Hindlimb muscle (tissue), 1 donor: ENCODE measurements at places on chromosomes 2 and 18. TPM values are rescaled to one million over a fixed set of nuclear protein-coding genes. Genes with fewer than 3 reads are reported as not detected.

DNA sequence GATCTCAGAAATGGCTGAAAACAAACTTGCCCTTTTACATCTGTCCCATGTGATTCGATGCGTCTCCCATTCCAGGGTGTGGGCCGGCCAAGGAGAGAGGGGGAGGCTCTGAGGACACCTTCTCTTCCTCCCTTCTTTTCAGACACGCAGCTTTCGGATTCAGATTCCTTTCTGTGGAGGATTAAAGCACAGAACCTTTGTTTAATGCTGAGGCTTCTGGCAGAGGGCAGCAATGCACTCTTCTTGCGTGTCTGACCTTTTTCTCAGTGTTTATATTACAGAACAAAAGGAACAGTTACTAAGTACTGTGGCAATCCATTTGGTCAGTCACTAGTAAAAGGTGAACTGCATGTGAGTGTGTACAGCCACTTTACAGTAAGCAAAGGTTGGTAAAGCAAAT lies 268.9 kb upstream of the CCDC68 start:
- no peak for DNase-seq

- no peak for DNase-seq
Measured at GRCh38 chr2:223459328-223459939, 142.7 kb downstream of the SCG2 start.

- no peak for DNase-seq
Measured at GRCh38 chr2:167551416-167551815, 663.1 kb downstream of the XIRP2 start.

DNA sequence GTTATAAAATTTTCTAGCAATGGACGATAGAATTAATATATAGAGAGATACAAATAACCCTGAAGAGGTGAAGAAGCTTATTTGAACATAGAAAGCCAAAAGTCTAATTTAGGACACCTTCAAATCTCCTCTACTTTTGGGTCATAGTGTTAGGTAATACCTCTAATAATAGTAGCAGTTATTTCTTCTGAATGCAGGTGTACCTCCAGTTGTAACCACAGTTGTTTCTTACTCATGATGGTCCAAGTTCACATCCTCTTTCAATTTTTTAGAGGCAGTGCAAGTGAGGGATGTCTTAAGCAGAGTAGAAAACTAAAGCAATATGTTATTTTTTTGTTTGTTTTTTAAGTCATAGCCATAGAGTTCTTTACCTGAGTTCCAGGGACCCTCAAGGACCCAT lies 429.5 kb downstream of the CCDC85A start:
- no peak for DNase-seq

DNA sequence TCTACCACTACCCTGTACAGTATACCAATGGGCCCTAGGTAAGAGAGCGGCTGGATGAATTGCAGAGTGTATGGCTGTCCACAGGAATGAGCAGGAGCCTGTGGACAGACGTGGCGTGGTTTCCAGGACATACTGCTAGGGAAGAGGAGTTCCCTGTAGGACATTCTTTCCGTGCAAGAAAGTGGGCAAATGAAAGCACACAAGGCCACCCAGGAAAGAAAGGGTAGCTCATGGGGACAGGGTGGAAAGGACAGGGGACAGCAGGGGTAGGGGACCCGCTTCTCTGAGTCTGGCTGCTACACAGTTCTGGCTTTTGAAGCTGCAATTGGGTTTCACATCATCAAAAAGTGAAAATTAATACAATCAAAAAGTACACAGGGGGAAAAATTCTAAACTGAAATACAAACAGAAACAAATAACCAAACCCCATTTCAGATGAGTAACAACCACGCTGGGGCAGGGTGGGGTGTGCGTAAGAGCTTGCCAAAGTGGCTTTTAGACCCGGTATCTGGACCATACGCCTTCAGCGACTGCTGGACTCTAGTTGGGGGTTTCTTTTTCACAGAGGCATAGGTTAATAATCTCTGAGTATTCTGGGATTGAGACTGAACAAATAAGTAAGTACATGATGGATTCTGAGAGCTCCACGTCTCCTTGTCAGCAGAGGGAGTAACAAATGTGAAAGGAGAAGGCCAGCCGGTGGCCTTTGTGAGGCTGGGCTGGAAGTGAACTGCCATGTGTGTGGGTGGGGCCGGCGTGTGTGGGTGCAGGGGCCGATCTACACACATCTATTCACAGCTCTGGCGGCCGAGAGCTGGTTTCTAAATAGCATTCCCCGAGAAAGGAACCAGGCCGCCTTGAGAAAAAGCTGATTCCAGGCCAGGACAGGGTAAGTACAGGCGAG lies 84.0 kb downstream of the HDAC4 start:
- no peak for DNase-seq

DNA sequence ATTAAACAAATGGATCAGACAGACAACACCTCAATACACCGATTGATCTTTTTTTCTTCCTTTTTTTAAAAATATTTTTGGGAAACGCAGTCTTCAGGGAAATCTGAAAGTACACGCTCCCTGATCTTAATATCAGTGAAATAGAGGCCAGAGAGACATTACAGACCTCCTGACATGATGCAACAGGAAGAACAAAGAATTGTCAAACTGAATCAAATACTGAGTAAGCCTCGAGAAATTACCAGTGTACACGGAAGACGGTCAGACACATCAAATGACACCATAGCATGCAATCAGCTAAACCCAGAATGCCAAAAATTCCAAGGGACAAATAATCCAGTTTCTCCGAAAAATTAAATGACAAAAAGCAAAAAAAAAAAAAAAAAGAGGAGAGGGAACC lies 80.2 kb upstream of the NFU1 start:
- DNase-seq, result no peak

- no peak for DNase-seq
Measured at GRCh38 chr18:53991805-53992204, 232.7 kb downstream of the MBD2 start.

GRCh38 chr18:70046207-70046606 lies 98.5 kb upstream of the CD226 start:
- DNase-seq, result no peak

- DNase-seq, result no peak
Measured at GRCh38 chr18:75496151-75496550, 68.6 kb upstream of the SMIM21 start.

DNA sequence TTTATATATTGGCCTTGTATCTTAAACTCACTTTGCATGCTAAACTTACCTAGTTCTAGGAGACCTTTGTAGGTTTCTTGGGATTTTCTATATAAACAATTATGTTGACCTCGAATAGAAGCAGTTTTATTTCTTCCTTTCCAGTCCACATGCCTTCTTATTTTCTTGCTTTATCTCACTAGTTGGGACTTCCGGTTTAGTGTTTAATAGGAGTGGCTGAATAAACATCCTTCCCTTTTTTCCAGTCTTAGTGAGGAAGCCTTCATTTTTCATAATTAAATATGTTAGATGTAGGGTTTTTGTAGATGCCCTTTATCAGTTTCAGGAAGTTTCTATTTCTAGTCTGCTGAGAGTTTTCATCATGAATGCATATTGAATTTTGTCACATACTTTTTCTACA lies 347.3 kb upstream of the HNRNPA3 start:
- no peak for DNase-seq

GRCh38 chr2:190791347-190791975 lies 89.2 kb upstream of the GLS start:
- DNase-seq, result no peak

DNA sequence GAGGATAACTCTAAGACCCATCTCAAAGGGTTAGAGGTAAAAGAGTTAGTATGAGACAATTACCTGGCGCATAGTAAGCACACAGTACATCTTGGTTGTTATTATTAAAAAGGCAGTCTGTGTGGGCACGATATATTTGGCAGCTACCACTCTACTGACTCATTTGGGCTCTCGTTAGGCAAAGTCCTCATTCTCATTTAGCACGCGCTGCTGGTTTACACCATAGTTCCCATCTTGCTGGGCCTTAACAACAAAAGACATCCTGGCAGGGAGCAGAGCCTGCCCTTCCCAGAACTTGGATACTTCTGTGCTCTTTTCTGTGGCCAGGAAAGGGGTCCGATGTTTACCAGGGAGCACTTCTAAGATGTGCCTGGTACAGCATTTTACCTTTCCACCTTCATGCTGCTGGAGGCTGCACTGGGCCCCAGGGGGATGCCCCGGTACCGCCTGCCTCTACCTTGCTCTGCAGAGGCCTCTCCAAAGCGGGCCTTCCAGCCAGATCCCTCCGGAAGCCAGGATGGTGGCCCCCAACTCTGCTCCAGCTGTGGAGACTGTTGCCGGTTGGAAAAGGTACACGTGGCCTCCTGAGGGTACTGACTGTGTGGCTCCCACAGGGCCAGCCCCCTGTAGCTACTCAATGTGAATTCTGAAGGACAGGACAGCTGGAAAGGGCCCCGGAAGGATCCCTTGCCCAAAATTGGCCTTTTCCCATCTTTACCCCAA lies 15.0 kb downstream of the GLI2 start:
- no peak for DNase-seq

DNA sequence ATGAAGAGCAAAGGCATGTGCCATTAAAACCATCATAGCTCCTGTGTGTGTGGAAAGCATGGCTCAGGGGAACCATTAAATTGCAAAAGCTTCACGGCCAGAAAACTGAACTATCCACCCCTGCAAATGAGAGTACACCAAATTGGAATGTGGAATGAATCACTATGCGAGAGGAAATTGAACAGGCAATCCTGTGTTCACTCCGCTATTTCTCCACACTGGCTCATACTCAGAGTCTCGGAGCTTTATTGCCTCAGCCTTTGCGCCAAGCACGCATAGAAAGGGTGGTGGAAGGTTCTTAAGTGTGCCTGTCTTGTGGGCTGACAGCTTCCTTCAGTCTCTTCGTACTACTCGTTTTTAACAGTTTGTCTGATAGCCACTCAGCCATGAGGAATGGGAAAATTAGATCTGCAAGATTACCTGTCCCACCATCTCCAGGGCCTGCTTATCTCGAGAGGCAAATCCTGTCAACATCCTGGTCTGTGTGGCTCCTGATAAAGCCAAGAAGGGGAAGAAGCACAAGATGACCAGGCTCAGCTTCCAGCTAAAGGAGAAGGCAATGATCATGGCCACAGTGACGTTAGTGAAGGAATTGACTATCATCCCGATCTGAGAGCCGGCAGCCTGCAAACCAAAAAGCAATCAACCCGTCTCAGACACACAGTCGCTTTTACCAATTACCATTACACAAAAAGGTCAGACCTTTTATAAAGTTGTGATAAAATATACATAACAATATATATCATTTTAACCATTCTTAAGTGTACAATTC lies 34.9 kb downstream of the G6PC2 start:
- DNase-seq, result no peak

DNA sequence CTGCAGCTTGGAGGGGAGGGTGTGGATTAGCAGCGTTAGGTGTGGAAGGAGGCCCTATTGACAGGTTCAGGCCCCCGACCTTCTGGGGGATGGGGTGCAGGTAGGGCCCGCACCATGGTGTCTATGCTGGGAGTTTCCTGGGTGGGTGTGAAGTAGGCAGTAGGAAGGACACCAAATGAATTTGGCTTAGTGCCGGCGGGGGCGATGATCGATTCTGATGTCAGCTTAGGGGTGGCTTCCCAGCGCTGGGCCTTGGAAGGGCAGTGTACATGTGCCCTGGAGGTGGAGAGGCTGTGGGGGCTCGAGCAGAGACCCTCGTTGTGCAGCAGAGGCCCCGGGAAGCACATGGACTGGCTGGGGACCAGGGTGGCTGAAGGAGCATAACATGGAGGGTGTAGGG lies 21.6 kb downstream of the DCDC2C start:
- no peak for DNase-seq

GRCh38 chr18:79572848-79573451 lies 106.7 kb upstream of the CTDP1 start:
- no peak for DNase-seq

GRCh38 chr2:37653093-37653492 lies 18.3 kb downstream of the CDC42EP3 start:
- no peak for DNase-seq

- no peak for DNase-seq
Measured at GRCh38 chr2:99651930-99652670, 162.3 kb upstream of the REV1 start.

The ARL4C gene
- polyA plus RNA-seq, result 4.1 TPM

The SCYGR4 gene
- polyA plus RNA-seq, result not detected

The LMAN1 gene
- 55.0 TPM for polyA plus RNA-seq

The NETO1 gene
- not detected for polyA plus RNA-seq

The CNTNAP5 gene
- polyA plus RNA-seq, result 0.06 TPM

The HRH4 gene
- 0.06 TPM for polyA plus RNA-seq

The CDK15 gene
- 2.9 TPM for polyA plus RNA-seq

The GREB1 gene
- 13.8 TPM for polyA plus RNA-seq

The DES gene
- polyA plus RNA-seq, result 5,382 TPM

The SNRNP27 gene
- polyA plus RNA-seq, result 67.1 TPM

The CNDP1 gene
- 0.31 TPM for polyA plus RNA-seq

The DSC3 gene
- 1.8 TPM for polyA plus RNA-seq
